ENCODE measurements at places on chromosomes 13 and 19.

DNA sequence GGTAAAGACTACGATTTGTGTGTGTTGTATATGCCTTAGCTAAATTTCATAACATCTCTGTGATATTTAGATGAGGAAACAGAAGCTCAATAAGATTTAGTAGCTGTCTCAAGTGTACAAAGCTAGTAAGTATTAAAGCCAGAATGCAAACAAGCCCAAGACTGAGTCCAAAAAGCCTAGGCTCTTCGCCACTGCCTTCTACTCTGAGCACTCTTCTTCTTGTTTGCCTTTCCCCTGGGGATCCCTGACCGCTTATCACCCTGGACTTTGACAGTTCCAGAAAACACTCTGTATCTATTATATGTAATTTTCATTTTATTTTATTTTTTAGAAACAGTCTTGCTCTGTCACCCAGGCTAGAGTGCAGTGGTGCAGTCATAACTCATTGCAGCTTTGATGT is 5.8 kb downstream of the TM9SF2 start:
- no peak overlapping the region for H3K27ac ChIP-seq
- H3K4me3 ChIP-seq: no peak overlapping the region
- H3K27me3 ChIP-seq: no peaks in the 10 kb centered on the region
- no peak for DNase-seq
- H3K4me1 ChIP-seq: peaks cover 8% of the 10 kb centered on the region

- peaks cover 16% of the 10 kb centered on the region for H3K4me1 ChIP-seq
- peaks cover 100% of the 10 kb centered on the region for H3K27me3 ChIP-seq
- H3K27ac ChIP-seq: no peak overlapping the region
- DNase-seq: no peak
These were observed 3.3 kb upstream of the ATP1A3 start for GRCh38 chr19:41997121-41997850.

- H3K4me3 ChIP-seq: no peak overlapping the region
- H3K36me3 ChIP-seq: no peaks in the 10 kb centered on the region
- DNase-seq: no peak
These were observed 4.3 kb upstream of the NAXD start for GRCh38 chr13:110610955-110611595.

GRCh38 chr13:67023130-67023876 is 206.8 kb downstream of the PCDH9 start:
- no peaks in the 10 kb centered on the region for H3K36me3 ChIP-seq
- no peak overlapping the region for H3K27ac ChIP-seq
- DNase-seq: no peak

DNA sequence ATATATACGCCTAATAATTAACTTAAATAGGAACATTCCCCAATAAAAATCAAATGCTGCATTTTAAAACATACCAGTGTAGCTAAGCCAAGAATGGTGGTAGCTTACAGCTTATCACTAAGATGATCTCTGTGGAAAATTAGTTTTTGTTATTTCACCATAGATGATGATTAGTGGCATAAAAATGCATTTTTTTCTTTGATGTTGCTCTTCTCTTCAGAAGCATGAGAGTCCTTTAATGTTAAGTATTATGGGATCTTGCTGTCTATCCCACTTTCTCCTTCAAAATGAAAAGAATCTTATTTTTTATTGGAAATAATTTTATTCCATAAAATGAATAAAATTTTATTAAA is 731.0 kb downstream of the SLITRK1 start:
- DNase-seq: no peak
- no peaks in the 10 kb centered on the region for H3K36me3 ChIP-seq
- H3K27me3 ChIP-seq: no peaks in the 10 kb centered on the region

- no peak for DNase-seq
- H3K27me3 ChIP-seq: no peaks in the 10 kb centered on the region
- H3K4me3 ChIP-seq: no peak overlapping the region
- peaks cover 21% of the 10 kb centered on the region for H3K4me1 ChIP-seq
- no peak overlapping the region for H3K27ac ChIP-seq
These were observed 4.0 kb downstream of the ZNF331 start for GRCh38 chr19:53541971-53542370.

Data from esophagus squamous epithelium (tissue), 5 donors.